ENCODE measurements at places on chromosomes 11 and 22. TPM values are rescaled to one million over a fixed set of nuclear protein-coding genes. Genes with fewer than 3 reads are reported as not detected.

Gene FUT4
- total RNA-seq = 7.4 TPM

Gene GSTT2B
- total RNA-seq = 5.7 TPM

Gene ANGPTL5
- total RNA-seq = not detected

- no peak for DNase-seq
Observed at GRCh38 chr11:63652671-63653070, 18.5 kb downstream of the ATL3 start.

- DNase-seq = no peak
Observed at GRCh38 chr11:86151174-86152005, 82.5 kb upstream of the PICALM start.

- no peak for DNase-seq
Observed at GRCh38 chr11:123122852-123123251, 60.9 kb upstream of the HSPA8 start.

DNA sequence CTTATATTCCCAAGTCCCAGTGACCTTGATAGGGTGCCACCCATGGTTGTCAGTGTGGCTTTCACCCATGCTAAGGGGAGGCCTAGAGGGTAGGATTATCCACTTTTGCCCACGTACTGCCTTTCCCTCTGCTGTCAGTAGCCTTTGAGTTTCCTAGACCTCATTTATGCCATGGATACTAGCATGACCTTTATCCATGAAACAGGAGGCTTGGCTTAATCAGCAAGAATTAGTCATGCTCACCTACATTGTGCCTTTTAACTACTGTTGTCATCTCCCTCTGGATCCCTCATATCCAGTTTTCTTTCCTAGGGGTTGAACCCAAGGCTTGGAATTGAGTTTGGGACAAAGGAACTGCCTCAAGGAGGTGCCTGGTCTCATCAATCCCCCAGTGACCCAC lies 716.7 kb downstream of the NTM start:
- DNase-seq = no peak

GRCh38 chr11:69299023-69299461 lies 5.1 kb downstream of the MYEOV start:
- no peak for DNase-seq

Measured in GM23338 (cell line).